ENCODE measurements at places on chromosomes 6 and 20.

GRCh38 chr20:4227085-4227821 is 211.9 kb upstream of the RNF24 start:
- DNase-seq: peak; percentile 71

GRCh38 chr6:158640519-158640918 is 4.0 kb downstream of the DYNLT1 start:
- no peak for DNase-seq

- no peak for DNase-seq
Observed at GRCh38 chr6:133947302-133947900, 5.6 kb upstream of the TBPL1 start.

- DNase-seq: no peak
Observed at GRCh38 chr20:19310541-19310940, 98.1 kb downstream of the SLC24A3 start.

Measured in hematopoietic multipotent progenitor cell treated with erythropoietin and hydrocortisone succinate and interleukin-3 and kit ligand, for 6 days (in vitro differentiated cells).